Right ventricle myocardium inferior (tissue), 1 donor: ENCODE measurements at places on chromosomes 5 and 9. TPM values are rescaled to one million over a fixed set of nuclear protein-coding genes. Genes with fewer than 3 reads are reported as not detected.

Gene MSX2
- total RNA-seq = 1.4 TPM

Gene CCDC171
- 1.6 TPM for total RNA-seq

GRCh38 chr9:137750566-137750965, 127.0 kb upstream of the CACNA1B start:
- DNase-seq = no peak

Gene ARHGEF37
- total RNA-seq = 32.2 TPM

Gene MLANA
- total RNA-seq = not detected

- DNase-seq = no peak
These were observed 220.3 kb upstream of the GAS1 start for GRCh38 chr9:87167582-87167981.

DNA sequence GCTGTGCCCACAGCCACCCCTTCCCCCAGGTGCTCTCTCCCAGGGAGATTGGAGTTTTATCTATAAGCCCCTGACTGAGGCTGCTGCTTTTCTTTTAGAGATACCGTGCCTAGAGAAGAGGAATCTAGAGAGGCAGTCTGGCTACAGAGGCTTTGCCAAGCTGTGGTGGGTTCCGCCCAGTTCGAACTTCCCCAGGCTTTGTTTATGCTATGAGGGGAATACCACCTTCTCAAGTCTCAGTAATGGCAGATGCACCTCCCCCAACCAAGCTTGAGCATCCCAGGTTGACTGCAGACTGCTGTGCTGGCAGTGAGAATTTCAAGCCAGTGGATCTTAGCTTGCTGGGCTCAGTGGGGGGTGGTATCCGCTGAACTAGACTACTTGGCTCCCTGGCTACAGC, 157.4 kb downstream of the CAAP1 start:
- DNase-seq = no peak

DNA sequence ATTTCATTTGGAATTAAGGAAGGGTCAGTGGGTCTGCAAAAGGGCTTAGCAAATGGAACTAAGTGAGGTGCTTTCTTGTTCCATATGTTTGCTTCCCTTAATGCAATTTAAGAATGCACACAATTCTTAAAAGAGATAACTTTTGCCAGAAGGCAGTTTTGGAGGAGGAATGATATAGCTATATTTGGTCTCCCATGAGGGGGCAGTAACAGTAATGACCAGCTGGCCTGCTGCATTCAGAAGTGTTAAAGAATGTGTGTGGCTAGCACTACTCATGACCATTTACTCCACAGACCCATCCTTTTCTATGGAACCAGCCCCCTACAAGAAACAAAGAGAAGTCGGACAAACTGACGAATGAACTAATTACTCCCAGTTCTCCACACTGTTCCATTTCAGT, 638.9 kb downstream of the RAB3C start:
- no peak for DNase-seq

Gene NEK6
- total RNA-seq = 10.5 TPM

- DNase-seq = no peak
These were observed 166.8 kb downstream of the DROSHA start for GRCh38 chr5:31364881-31365636.

DNA sequence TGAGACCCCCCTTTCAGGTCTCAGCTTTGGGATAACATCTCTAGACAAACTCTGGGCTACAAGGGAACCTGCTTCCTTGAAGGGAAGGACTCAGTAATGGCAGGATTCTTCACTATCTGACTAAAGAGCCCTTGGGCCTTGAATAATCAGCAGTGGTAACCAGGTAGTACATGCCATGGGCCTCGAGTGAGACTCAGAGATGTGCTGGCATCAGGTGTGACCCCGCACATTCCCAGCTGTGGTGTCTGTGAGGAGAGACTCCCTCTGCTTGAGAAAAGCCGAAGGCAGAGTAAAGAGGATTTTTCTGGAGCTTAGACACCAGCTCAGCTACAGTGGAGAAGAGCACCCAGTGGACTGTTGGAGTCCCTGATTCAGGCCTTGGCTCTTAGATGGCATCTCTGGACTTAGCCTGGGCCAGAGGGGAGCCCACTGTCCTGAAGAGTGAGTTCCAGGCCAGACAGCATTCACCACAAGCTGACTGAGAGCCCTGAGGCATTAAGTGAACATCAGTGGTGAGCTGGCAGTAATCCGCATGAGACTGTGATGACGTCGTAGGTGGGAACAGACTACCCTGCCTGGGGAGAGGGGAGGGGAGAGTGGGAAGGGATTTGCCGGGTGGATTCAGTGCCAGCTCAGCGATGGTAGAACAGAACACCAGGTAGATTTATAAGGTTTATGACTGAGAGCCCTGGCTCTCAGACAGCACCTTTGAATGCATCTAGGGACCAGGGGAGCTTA, 5.3 kb upstream of the ZNF782 start:
- no peak for DNase-seq

GRCh38 chr9:295576-295975, 80.9 kb downstream of the DOCK8 start:
- no peak for DNase-seq
